ENCODE measurements at places on chromosomes 2 and 18. TPM values are rescaled to one million over a fixed set of nuclear protein-coding genes. Genes with fewer than 3 reads are reported as not detected.

Gene UPP2
- 0.08 TPM for polyA plus RNA-seq

Gene FBXO15
- polyA plus RNA-seq: 2.5 TPM

Gene RNF152
- polyA plus RNA-seq: 2.7 TPM

Gene LOXHD1
- polyA plus RNA-seq: 0.13 TPM

Gene TUBB8B
- 0.88 TPM for polyA plus RNA-seq

Gene NETO1
- polyA plus RNA-seq: 0.10 TPM

Gene GCA
- polyA plus RNA-seq: 11.8 TPM

Gene EVA1A
- polyA plus RNA-seq: 0.81 TPM

Gene LRRC30
- polyA plus RNA-seq: not detected

Gene TUBA4B
- not detected for polyA plus RNA-seq

Gene MYOM1
- 20.0 TPM for polyA plus RNA-seq

Gene DSG1
- not detected for polyA plus RNA-seq

Gene PELI1
- 6.3 TPM for polyA plus RNA-seq

Gene ANKRD62
- not detected for polyA plus RNA-seq

Gene SPATS2L
- 20.8 TPM for polyA plus RNA-seq

Gene ELOA2
- polyA plus RNA-seq: not detected

Gene EIF2AK3
- 50.2 TPM for polyA plus RNA-seq

Gene CCDC195
- not detected for polyA plus RNA-seq

Gene CASP8
- 11.4 TPM for polyA plus RNA-seq

Gene LIPG
- polyA plus RNA-seq: 0.44 TPM

Gene TRPM8
- polyA plus RNA-seq: not detected

Gene ANKRD30B
- polyA plus RNA-seq: 0.57 TPM

Gene MOGAT1
- polyA plus RNA-seq: not detected

Gene MTA3
- 125 TPM for polyA plus RNA-seq

Gene IL1F10
- polyA plus RNA-seq: not detected

Gene KCNJ13
- polyA plus RNA-seq: not detected

Gene SGO2
- polyA plus RNA-seq: 0.27 TPM

Gene SERPINB4
- polyA plus RNA-seq: not detected

Gene FRZB
- polyA plus RNA-seq: 1.9 TPM

Gene GORASP2
- 30.2 TPM for polyA plus RNA-seq

Gene XIRP2
- not detected for polyA plus RNA-seq

Gene TPO
- polyA plus RNA-seq: not detected

Gene GALR1
- polyA plus RNA-seq: 1.2 TPM

Gene PCARE
- polyA plus RNA-seq: 0.08 TPM

Gene TMEM247
- polyA plus RNA-seq: not detected

Gene SCYGR4
- polyA plus RNA-seq: not detected

Gene FSHR
- polyA plus RNA-seq: not detected

Data from adrenal gland (tissue), 19 donors.